ENCODE measurements at places on chromosomes 2 and 18. TPM values are rescaled to one million over a fixed set of nuclear protein-coding genes. Genes with fewer than 3 reads are reported as not detected.

DNA sequence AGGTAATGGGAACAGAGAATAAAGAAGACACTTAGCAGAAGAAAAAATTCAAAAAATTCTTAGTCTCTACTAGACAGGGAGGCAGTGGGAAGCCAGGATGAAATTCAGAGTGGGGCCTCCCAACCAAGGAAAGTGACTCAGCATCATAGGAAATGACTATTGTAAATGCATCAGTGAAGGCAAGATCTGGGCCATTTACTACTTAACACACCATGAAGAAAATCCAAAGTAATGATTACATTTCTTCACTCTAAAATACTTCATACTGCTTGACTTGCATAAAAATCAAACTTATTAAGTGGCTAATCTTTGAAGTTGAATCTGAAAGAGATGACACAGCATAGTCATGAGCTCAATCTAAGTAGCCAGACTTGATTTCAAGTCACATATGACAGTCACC, 405.8 kb upstream of the SLC39A10 start:
- no peak for DNase-seq

DNA sequence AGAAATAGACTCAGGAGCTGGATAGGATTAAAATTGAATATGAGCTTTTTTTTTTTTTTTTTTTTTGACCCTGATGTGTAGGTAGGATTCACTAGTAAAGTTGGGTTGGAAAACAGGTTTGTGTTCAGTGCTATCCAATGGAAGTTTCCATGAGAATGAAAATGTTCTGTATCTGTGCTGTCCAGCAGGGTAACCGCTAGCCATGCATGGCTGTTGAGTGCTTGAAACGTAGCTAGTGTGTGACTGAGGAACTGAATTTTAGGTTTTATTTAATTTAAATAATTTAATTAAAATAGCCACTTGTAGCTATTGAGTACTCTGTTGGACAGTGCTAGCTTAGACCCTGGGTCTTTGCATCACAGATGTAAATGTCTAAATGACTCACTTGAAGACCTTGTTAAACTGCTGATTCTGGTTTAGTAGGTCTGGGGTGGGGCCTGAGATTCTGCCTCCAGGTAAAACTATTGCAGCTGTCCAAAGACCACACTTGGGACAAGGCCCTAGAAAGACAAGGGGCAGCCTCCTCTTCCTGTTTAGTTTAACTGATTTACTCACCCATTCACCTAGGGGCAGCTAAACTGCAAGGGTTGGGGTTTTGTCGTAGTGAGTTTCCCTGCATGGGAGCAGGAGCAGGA, 84.7 kb upstream of the STON1 start:
- no peak for DNase-seq

- DNase-seq, result no peak
Measured at GRCh38 chr2:197853549-197853948, 49.2 kb downstream of the PLCL1 start.

- no peak for DNase-seq
Measured at GRCh38 chr18:32975501-32975900, 202.7 kb upstream of the KLHL14 start.

The IL36RN gene
- not detected for total RNA-seq

The RRM2 gene
- 7.4 TPM for total RNA-seq
